ENCODE measurements at places on chromosomes 3 and 15. TPM values are rescaled to one million over a fixed set of nuclear protein-coding genes. Genes with fewer than 3 reads are reported as not detected.

Gene LRRN1
- 17.2 TPM for polyA plus RNA-seq

Gene HEMK1
- 24.0 TPM for polyA plus RNA-seq

Gene MRPS25
- polyA plus RNA-seq: 61.5 TPM

Gene CPN2
- 0.41 TPM for polyA plus RNA-seq
